K562 (cell line): ENCODE measurements at places on chromosomes 3 and 15. TPM values are rescaled to one million over a fixed set of nuclear protein-coding genes. Genes with fewer than 3 reads are reported as not detected.

- DNase-seq: no peak
These were observed 13.9 kb downstream of the OR5H15 start for GRCh38 chr3:98180319-98180890.

DNA sequence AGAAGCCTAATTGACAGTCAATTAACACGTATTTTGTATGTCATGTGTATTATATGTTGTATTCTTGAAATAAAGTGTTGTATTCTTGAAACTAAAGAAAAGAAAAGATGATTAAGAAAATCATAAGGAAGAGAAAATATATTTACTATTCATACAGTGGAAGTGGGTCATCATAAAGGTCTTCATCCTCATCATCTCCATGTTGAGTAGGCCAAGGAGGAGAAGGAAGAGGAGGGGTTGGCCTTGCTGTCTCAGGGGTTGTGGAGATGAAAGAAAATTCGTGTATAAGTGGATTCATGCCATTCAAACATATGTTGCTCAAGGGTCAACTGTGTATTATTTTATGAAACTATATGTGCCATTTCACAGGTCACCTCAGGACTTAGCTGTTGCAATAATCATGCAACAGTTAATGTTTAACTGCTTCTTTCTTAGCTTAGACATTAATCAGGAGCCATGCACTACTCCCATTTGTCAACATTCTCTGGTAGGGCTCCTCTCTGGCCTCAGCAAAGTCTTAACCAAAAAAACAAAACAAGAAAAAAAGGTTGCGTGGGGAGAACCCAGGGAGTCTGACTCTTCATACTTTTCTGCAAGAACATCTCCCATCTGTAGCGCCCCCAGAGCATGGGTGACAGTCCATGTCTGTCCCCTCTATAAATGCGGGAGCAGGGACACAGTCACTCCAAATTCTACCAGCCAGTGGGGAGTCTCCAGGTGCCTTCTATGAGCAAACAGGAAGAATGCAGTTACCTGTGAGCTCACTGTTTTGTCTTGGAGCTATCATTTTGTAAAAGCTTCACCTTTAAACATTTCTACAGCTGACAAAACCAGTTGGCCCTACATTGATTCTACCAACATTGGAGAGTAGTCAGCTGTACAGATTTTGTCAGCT, 19.9 kb upstream of the LRRC2 start:
- no peak for DNase-seq

DNA sequence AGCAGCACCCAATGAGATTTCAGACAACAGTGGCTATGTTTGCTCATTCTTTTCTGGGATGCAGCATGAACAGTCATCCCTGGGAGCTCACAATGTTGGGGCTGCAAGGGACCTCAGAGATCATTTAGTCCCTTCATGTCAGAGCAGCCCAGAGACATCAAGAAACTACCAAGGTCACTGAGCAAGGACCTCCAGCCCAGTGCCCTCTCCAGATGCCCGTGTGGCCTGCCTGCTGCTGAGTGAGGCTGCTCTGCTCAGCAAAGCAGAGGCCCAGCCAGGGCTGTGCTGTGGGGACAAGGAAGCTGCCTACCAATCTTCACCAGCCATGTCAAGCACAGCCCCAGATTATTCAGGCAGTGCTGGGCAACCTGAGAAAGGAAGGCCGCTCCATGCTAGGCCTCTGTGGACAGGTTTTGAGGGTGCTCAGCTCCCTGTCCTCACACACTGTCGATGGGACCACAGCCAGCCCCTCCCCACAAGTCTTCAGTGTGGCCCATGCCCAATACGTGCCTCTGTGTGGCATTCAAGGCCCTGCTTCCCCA, 99.7 kb downstream of the DAPK2 start:
- DNase-seq: no peak

GRCh38 chr3:23438657-23439056, 235.5 kb downstream of the UBE2E2 start:
- DNase-seq: no peak

- no peak for DNase-seq
These were observed 4.2 kb downstream of the HMCES start for GRCh38 chr3:129282727-129283327.

Gene FILIP1L
- 0.91 and 1.8 TPM in 2 replicates for polyA plus RNA-seq

DNA sequence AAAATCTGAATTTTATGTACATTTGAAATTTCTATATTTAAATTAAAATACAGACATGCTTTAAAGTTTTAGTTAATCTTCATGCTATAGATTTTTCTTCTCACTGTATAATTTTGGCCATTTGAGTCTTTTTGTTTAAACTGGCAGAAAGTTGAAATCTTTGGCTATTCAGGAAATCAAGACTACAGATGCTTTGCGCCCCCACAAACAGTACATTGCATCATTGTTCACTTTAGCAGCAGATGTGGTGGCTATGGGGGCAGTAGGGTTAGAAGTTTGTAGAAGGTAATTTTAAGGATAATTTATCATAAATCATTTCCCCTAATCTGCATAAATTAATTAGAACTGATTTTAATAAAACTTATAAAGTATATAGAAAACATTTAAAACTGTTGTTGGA, 20.9 kb downstream of the SPPL2A start:
- no peak for DNase-seq

- DNase-seq: peak; percentile 95
These were observed 27.4 kb upstream of the FURIN start for GRCh38 chr15:90840954-90841353.

Gene KIF23
- 30.1 and 37.1 TPM in 2 replicates for polyA plus RNA-seq

- no peak for DNase-seq
These were observed 37.2 kb downstream of the CCDC54 start for GRCh38 chr3:107414325-107414964.

GRCh38 chr3:38345879-38346586, 552 bp upstream of the XYLB start:
- no peak for DNase-seq

- DNase-seq: no peak
These were observed 201.1 kb upstream of the LRRFIP2 start for GRCh38 chr3:37375184-37376127.

DNA sequence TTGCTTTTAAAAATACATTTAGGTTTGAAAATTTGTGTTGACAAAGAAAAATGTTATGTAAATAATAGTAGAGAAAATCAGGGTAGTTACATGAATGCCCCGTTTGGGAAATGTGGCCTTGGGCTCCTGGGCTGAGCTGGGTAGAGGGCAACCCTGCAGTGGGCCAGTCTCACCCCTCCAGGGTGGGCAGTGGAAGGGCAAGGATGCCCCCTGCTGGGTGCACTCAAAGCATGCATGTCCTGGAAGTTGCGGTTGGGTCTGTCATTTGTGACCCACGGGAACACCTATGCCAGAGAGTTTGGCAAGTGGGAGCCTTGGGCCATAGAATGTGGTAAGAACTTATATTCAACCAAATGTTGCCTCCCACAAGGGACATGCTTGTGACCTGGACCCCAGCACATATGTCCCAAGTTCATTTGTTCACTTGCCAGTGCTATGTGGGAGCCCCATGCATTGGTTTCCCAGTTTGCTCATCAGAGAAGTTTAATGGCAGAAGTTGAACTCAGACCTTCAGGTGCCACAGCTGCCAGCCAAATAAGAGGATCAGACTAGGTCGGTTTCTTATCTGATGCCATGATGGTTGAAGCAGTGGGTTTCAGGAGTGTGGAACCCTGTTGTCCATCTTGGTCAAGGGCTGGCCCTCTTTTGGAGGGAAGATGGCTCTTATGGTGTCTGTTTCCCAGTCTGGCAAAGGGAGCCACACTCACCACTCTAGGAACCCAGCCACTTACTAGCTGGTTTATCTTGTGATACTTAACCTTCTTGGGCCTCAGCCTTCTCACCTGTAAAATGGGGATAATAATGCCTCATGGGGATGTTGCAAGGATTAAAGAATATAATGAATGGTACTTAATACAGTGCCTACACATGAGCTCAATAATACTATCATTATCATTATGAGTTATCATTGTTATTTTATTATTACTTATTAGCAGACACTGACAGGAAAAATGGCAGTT, 2.5 kb upstream of the PLCB2 start:
- peak; percentile 79 for DNase-seq

Gene EPHA6
- not detected in 2 replicates for polyA plus RNA-seq

DNA sequence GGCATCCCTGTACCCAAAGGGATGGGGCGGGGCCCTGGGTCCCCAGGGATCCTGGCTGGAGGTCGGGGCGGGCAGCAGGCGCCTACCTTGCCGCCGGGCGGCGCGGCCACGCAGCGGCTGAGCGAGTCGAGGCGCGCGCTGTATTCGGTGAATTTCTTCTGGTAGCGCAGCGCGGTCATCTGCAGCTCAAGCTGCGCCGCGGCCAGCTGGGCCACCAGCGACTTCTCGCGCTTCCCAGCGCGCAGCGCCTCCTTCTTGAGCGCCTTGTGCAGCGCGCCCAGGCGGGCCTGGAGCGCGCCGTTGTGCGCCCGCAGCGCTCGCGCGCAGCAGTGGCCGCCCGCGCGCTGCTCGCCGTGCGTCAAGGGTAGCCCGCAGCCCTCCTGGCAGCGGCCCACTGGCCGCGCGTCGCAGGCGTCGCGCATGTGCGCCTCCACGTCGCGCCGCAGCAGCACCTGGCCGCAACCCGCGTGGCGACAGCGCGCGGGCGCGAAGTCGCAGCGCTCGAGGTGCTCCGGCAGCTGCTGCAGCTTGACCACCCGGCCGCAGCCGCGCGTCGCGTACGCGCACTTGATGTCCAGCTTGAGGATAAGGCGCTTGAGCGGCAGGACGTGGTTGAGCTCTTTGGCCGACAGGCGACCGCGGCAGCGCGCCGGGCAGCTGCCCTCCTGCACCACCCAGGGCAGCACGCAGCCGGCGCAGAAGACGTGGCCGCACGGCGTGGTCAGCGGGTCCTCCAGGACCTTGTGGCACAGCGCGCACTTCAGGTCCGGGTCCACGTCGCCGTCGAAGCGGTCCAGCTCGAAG, 522 bp downstream of the PDZRN3 start:
- no peak for DNase-seq

DNA sequence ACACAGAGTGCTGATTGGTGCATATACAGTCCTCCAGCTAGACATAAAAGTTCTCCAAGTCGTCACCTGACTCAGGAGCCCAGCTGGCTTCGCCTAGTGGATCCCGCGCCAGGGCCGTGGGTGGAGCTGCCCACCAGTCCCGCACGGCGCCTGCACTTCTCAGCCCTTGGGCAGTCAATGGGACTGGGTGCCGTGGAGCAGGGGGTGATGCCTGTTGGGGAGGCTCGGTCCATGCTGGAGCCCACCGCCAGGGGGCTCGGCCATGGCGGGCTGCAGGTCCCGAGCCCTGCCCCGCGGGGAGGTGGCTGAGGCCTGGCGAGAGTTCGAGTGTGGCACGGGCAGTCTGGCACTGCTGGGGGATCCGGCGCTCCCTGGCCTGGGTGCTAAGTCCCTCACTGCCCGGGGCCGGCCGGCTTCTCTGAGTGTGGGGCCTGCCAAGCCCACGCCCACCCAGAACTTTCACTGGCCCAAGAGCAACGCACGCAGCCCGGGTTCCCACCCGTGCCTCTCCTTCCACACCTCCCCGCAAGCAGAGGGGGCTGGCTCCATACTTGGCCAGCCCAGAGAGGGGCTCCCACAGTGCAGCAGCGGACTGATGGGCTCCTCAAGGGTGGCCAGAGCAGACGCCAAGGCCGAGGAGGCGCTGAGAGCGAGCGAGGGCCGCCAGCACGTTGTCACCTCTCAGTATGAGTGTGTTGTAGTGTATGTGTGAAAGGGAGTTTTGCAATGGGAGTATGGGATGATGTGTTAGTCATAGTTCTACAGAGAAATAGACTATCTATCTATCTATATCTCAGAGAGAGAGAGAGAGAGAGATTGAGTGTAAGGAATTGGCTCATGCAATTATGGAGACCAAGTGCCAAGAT, 69.0 kb downstream of the UBE2E2 start:
- DNase-seq: no peak

Gene CCDC174
- 16.9 and 22.8 TPM in 2 replicates for polyA plus RNA-seq

DNA sequence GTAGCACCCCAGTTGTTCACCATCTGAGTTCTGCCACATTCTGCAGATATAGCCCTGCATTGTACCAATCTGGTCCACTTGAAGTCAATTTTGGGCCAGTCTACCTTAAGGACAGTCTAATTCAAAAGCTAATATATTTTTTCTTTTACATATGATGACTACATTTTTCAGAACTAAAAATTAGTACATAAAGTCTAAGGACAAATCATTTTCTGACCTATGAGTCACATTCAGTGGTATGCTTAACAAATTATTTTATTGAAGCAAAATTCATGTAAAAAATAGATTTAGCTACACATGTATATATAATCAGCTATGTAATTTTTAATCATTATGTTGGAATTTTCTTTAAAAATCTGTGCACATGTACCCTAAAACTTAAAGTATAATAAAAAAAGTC, 52.1 kb upstream of the IL12A start:
- DNase-seq: no peak

Gene MGA
- 8.9 and 9.7 TPM in 2 replicates for polyA plus RNA-seq

Gene RLBP1
- not detected in 2 replicates for polyA plus RNA-seq

Gene ERICH6
- polyA plus RNA-seq: not detected in 2 replicates

Gene GABRB3
- 0.23 and 0.27 TPM in 2 replicates for polyA plus RNA-seq

DNA sequence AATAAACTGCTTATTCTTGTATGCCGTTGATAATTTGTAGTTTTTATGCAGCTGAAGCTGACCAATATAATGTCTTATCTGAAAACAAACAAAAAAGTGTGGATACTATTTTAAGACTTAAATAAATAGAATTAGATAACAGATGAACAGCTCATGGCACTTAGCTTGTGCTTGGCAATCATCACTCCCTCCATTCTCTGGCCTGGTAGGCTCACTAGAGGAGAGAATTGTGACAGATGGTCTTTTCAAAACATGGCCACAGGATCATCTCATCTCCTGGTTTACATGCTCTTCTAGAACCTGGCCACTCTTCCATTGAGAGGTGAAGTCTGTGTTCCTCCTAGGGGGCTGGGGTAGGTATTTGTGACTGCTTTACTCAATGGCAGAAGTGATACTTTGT, 58.4 kb upstream of the RBP1 start:
- no peak for DNase-seq
